ENCODE measurements at places on chromosomes 11 and 22.

DNA sequence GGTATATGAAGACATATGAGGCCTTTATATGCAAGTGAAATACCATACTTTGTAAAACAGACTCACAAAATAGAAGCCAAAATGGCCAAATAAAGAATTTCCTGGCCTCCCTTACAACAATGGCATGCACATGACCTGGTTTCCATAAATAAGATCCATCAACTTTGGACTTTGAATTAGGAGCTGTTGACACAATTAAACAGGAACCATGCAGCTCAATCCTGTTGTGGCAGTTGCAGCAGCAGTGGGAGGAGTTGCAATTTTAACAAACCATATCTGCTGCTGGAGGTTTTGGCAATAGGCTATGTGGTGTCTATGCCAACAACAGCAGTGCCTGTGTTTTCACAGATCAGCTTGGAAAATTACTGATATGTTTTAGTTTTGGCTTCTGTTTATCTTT, 818.6 kb downstream of the FAM181B start:
- no peak for DNase-seq

DNA sequence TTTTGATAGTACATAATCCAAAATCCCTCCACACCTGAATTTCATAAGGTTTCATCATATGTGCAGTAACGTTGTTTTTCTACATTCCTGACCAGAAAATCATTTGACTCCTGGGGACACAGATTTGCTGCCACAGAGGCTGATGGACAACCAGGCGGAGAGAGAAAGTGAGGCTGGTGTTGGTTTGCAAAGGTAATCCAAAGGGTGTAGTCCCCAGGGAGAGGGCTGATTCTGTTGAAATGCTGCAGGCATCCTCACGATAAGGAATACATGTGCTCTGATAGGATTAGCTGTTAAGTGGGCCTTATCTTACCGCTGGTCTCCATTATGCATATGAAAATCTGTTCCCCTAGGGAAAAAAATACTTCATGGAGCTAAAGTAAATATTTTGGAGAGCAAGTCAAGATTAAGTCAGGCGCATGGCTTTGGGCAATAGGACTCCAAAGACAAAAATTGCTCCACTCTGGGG, 8.1 kb downstream of the APOL6 start:
- DNase-seq, result no peak

DNA sequence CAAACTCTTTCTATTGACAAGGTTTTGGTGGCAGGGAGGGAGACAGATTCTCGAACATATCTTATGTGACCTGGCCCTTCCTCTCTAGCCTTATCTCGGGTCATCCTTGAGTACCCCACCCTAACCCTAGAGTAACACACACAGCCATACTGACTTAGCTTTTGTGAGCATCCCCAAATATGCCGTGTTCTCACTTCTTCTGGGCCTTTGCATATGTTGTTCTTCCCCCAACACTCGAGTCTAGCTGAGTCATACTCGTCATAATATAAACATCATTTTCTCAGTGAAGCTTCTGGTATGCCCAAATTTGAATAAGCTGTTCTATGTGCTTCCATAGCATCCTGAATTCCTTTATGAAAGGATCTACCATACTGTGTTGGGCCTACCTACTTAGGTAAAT, 8.0 kb downstream of the TTC17 start:
- DNase-seq, result no peak

- no peak for DNase-seq
Observed at GRCh38 chr22:40928657-40929056, 22.5 kb upstream of the RBX1 start.

GRCh38 chr11:9142732-9143131, 51.3 kb upstream of the SCUBE2 start:
- DNase-seq, result no peak

GRCh38 chr22:25911243-25911972, 169.4 kb downstream of the MYO18B start:
- DNase-seq, result no peak

DNA sequence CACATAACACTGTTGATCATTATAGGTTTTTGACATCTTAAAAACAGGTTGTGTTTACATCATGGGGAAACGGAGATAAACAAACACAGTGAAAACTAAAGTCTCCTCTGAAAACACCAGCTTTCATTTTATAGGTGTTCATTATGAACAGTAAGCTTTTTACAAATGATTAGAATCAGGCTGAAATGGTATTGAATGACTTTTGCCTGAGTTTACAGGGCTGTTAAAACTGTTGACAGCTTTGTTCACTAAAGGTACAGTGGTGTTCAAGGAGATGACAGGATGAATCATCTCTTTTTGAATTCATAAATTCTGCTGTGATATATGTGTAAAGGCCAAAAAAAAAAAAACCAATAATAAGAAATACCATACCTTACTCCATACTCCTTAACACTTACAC, 184.6 kb upstream of the CNTN5 start:
- no peak for DNase-seq

- no peak for DNase-seq
Observed at GRCh38 chr11:94794287-94795168, 26.4 kb downstream of the AMOTL1 start.

- DNase-seq, result no peak
Observed at GRCh38 chr11:76690736-76691135, 20.2 kb upstream of the LRRC32 start.

DNA sequence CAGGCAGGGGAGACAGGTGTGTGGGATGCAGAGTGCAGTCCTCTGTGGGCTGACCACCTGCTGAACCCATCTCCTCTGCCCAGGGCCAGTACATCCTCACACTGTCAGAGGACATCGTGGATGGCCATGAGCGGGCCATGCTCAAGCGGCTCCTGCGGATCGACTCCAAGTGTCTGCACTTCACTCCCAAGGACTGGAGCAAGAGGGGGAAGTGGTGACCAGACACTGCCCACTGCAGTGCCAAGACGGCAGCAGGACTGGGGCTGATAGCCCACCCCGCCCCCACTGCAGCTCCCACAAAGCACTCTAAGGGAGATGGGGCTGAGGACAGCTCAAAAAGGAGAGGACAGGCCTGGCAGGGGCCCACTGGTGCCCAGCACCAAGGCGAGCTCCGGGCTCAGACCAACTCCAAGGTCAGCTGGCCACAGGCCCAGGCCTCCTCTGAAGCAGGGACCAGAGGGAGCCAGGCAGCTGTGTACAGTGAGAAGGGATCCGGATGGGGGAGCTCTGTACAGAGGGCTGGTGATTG, 1.6 kb downstream of the RNASEH2C start:
- DNase-seq, result no peak

DNA sequence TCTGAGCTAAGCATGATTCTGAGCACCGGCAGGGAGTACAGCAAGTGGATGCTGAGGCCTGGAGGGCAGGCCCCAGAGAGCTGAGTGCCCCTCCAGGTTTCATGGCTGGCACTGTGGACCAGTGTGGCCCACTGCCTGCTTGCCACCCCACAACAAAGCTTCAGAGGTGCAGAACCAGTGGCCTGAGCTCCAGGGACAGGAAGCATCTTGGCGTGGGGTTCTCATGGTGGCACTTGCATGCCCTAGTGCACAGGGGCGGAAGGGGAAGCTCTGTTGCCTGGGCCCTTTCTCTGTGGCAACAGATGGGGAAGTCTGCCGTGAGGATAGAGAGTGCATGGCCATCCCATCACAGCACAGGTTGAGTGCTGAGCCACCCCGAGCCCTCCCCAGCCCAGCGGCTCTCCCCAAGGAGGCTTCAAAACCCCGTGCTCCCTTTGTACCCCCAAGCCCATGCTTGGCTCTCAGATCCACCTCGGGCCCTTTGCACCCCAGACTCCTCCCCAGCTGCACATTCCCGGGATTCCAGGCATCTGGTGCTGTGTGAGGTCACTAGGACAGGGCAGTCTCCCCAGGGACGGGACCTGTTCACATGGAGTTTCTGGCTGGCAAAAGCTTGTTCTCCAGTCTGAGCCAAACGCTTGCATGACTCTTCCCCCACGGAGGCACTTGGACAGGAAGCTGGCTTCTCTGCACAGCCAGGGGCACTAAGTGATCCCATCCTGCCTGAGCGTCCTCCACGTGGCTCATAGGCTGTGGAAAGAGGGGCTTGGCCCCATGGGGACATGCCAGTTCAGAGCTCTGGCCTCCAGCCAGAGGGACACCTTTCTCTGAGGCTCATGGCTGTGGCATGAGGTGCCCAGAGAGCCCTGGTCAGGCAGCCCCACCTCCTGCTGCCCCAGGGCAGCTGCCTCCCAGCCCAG, 4.2 kb downstream of the SLC25A1 start:
- DNase-seq, result no peak

GRCh38 chr11:9380773-9381172, 3.7 kb upstream of the IPO7 start:
- no peak for DNase-seq

GRCh38 chr11:17142450-17142849, 65.0 kb upstream of the RPS13 start:
- DNase-seq, result no peak

DNA sequence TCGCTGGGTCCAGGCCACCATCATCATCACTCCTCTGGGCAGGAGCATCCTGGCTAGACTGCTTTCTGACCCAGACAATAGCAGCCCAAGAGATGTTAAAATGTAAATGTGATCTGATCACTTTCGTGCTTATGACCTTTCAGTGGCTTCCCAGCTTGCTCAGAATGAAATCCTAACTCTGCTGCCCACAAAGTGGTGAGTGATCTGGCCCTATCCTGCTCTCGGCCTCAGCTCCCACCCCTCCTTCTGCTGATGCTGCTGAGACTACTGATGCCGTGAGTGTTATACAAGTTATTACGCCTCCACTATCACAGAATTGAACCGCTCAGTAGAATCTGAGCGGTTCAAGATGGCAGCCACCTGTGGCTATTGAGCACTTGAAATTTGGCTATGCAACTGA, 26.2 kb downstream of the ELF5 start:
- DNase-seq, result no peak

- no peak for DNase-seq
Observed at GRCh38 chr11:96136613-96137298, 206.2 kb downstream of the MAML2 start.

- DNase-seq, result no peak
Observed at GRCh38 chr11:46133119-46133518, 11.9 kb upstream of the PHF21A start.

- DNase-seq, result no peak
Observed at GRCh38 chr22:29692327-29692640, 27.5 kb upstream of the CABP7 start.

DNA sequence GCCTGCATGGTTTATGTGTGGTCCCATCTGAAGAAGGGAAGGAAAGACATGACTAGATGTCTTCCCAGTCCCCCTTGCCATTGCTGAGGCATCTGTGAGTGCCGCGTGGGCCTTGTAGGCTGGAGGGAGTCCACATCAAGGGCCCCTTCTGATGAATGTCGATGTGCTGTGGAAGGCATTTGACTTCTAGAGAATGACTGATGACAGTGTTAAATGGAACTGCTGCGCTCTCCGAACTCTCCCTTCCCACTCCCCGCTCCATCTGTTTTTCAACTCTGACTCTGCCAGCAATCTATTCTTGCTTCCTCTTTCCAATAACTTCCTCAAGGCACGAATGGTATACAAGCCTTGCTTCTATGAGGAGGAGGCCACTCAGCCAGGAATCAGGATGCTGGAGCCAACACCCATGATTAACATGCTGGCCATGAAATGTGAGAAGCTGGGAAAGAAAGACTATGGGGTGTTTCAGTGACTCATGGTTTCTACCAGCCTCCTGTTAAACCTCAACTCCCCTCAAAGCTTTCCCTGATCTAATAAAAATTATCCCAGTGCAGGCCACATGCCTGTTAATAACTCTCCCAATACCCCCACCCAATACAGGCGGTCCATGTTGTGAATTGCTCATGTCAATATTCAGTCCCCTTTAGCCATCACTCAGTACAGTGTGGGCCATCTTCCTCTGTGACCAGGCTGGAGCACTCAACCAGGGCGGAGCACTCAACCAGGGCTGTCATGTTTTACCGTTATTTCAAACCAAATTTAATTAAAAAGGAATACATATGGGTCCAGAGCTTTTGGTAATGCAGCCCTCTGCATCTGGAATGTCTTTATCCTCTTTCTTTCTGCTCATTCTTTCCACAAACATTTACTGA, 46.4 kb upstream of the TBCEL start:
- DNase-seq, result no peak

DNA sequence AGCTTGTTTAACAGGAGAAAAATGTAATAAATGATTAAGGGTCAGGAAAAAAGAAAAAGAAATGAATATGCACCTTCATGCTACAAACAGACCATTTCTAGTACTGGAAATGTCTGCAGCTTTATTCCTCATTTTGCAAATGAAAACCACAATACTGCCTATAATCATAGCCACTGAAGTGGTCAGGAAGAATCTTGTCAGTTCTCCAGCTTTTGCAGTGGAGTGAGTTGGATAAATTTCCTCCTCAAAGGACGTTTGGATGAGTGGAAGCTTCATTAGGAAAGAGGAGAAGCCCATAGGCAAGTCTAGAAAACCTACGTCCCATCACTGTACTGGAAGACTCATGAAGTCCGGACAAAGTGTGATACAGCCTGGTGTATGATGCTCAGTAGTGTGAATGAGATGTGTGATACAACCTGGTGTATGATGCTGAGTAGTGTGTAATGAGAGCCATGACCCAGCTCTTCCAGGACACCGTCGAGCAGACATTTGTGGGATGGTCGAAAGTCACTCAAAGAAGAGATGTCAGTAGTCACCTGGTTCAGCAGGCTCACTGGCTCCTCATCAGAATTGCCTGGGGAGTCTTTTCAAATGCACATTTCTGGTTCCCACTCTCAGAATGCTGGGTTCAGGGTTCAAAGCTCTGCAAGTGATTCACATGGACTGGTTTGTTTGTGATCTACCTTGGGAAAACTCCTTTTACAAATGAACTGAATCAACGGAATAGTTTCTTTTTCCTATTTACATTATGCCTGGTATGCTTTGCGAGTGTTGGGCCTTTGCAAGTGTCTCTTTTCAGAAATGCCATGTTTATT, 101.3 kb downstream of the PDHX start:
- no peak for DNase-seq

GRCh38 chr22:23071230-23072076, 1.1 kb downstream of the GNAZ start:
- no peak for DNase-seq

DNA sequence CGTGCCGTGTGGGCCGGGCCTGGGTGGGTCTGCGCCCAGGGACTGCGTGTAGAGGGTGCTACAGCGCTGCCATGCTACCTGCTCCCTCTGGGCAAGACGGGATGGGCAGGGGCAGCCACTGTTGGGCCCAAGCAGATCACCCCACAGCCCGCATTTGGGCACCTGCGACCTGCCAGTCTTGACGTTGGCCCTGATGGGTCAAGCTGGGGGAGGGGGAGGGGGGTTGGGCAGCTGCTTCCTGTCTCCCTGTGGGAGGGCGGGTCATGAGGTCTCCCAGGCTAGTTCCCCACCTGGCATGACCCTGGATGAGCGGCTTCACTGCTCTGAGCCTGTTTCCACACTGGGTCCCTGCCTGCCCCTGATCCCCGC, 2.8 kb upstream of the RPS19BP1 start:
- no peak for DNase-seq

GRCh38 chr11:78239781-78240180, 51.1 kb downstream of the USP35 start:
- DNase-seq, result no peak

All from stimulated activated CD8-positive, alpha-beta memory T cell treated with anti-CD3 and anti-CD28 coated beads, Interleukin-15, amount 100 ng/mL, for 24 hours (primary cell).